ENCODE measurements at places on chromosomes 11 and 22. TPM values are rescaled to one million over a fixed set of nuclear protein-coding genes. Genes with fewer than 3 reads are reported as not detected.

DNA sequence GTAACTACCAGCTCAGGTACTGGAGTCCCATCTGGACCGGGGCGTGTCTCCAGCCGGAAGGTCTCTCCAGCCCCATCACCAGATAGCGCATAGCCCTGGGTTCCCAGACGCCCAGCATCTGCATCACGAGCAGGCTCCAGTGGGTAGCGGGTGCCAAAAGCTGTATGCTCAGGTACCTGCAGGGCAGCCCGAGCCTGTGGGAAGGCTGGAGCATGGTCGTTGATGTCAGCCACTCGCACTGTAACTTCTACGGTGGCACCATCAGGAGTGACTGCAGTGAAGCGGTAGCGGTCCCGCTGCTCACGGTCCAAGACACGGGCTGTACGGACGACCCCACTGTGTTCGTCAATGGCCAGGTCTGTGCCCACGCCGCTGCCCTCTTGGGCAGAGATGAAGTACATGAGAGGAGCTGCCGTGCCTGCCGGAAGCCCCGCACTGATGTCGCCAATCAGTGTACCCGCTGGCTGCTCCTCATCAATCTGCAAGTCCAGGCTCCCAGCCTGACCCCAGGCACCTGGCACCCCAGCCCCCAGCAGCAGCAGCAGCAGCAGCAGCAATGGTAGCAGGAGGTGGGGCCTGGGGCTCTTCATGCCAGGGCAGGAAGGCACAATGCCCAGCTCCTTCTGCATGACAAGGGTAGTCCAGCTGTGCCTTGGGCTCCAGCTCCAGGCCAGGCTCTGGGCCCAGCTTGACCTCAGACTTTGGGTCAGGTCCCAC is 14.5 kb downstream of the DCHS1 start:
- peaks cover 3% of the 10 kb centered on the region for H3K36me3 ChIP-seq
- peaks cover 3% of the 10 kb centered on the region for H3K4me1 ChIP-seq
- H3K27ac ChIP-seq: no peak overlapping the region

The CTSF gene
- not detected for total RNA-seq

- peaks cover 38% of the 10 kb centered on the region for H3K4me1 ChIP-seq
- peak overlapping the region; percentile 48 for H3K27ac ChIP-seq
- peak overlapping the region; percentile 95 for H3K4me3 ChIP-seq
- H3K36me3 ChIP-seq: peaks cover 35% of the 10 kb centered on the region
- DNase-seq: no peak
- no peaks in the 10 kb centered on the region for H3K27me3 ChIP-seq
Measured at GRCh38 chr11:62724171-62724570, 3.1 kb downstream of the HNRNPUL2 start.

DNA sequence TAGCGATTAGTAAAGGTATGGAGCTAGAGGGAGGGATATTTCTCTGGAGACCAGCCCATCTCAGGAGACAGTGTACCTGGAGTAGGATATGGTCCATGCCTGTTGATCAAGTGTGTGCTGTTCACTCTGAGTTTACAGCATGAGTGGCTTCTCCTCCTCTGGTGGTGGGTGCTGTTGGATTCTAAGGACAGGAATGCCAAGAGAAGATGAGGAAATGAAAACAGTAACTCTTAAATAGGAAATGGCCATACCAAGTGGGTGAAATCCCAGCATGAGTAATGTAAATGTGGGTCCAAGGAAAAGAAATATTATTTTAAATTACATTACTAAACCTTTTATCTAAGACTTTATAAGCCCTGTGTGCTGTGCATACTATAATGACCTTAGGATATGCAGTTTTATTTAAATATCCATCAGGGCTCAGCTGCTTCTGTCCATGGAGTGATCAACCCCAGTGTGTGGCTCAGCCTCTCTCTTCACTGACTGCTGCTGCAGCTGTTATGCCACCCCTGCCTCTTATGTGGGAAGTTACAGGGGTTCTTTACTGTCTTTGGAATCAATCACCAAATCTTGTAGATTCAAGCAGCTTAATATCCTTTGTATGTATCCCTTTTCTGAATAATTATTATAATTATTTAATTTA is 54.3 kb downstream of the FAT3 start:
- peaks cover 6% of the 10 kb centered on the region for H3K36me3 ChIP-seq
- peaks cover 8% of the 10 kb centered on the region for H3K4me1 ChIP-seq
- H3K27me3 ChIP-seq: no peaks in the 10 kb centered on the region
- H3K27ac ChIP-seq: no peak overlapping the region
- no peak overlapping the region for H3K4me3 ChIP-seq
- DNase-seq: no peak

The RHOD gene
- total RNA-seq: 19.1 TPM

- no peak for DNase-seq
- peaks cover 14% of the 10 kb centered on the region for H3K4me1 ChIP-seq
- H3K4me3 ChIP-seq: no peak overlapping the region
- H3K27ac ChIP-seq: no peak overlapping the region
- H3K27me3 ChIP-seq: peaks cover 7% of the 10 kb centered on the region
- no peaks in the 10 kb centered on the region for H3K36me3 ChIP-seq
Measured at GRCh38 chr11:18669711-18670110, 28.9 kb upstream of the TMEM86A start.

DNA sequence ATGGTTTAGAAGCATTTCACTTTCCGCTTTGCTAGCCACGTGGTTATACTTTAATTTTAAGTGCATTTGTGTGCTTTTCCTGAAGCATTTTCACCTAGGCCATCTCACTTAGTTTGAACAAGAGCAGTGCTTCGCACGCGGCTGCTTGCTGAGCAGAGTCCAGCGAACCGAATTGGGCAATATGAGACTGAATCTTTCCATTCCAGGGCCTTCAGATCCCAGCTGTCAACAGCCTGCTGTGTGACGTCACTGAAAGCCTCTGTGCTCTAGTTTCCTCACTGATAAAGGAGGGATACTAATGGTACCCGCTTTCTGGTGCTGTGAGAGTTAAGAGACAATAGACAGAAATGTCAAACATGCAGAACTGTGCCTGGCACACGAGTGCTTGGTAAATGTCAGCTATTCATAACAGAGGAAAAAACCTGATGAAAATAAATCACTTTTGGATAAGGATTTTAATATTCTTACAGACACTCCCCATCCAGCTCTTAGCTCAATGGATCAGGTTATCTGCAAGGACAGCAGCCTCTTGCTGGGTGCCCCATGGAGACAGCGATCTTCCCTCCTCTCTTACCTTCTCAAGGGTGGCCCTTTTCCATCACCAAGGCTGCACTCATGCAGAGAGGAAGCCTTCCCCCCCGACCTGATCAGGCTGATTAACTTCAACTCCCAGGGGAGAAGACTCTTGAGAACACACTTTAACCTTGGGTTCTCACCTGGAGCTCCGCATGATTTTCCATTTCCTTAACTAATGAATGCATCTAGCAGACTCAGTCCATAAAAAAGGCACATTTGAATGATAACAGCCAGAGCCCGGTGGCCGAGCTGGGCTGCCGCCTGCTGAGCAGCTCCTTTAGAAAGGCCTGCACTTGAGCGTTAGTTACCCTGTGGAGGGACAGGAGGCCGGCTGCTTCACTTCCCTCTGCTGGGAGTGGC is 3.5 kb upstream of the GLB1L3 start:
- no peaks in the 10 kb centered on the region for H3K36me3 ChIP-seq
- DNase-seq: no peak
- H3K4me3 ChIP-seq: no peak overlapping the region
- peaks cover 15% of the 10 kb centered on the region for H3K4me1 ChIP-seq
- peaks cover 77% of the 10 kb centered on the region for H3K27me3 ChIP-seq

DNA sequence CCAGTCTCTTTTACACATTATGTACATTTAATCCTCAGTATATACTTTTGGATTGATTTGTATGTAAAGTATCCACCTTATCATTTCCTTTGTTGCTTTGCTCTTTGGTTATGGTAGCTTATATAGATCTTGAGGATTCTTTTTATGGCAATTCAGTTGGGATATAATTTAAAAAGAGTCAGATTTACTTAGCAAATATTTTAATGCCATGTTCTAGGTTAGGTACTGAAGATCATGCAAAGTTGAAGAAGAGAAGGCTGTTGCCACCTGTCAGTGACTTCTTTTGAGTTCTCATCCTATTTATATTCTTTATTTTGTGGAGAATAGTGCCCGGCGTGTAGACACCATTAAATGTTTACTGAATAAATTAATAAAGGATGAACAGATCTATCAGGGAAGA is 279.7 kb downstream of the TMEM135 start:
- no peaks in the 10 kb centered on the region for H3K27me3 ChIP-seq
- no peak for DNase-seq
- H3K4me3 ChIP-seq: no peak overlapping the region
- H3K27ac ChIP-seq: no peak overlapping the region

- no peak for DNase-seq
- no peak overlapping the region for H3K4me3 ChIP-seq
- H3K4me1 ChIP-seq: peaks cover 5% of the 10 kb centered on the region
- H3K27me3 ChIP-seq: no peaks in the 10 kb centered on the region
Measured at GRCh38 chr11:101030692-101031091, 98.9 kb downstream of the PGR start.

DNA sequence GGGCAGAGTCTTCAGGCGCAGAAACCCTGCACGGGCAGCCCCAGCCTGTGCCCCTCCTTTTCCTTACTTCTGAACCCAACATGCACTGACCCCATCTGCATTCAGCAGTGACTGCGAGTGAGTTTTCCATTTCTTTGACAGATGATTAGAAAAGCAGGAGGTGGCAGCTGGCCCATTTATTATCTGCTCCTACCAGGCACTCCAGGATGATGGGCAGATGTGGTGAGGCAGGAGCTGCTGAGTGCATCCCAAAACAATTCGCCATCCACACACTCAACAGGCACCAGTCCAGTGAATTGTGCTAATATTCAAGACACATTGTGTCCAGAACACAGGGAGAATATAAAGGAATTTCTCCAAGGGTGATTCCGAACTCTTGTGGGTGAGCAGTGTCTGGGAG is 208.5 kb downstream of the TENM4 start:
- peaks cover 24% of the 10 kb centered on the region for H3K4me1 ChIP-seq
- no peak overlapping the region for H3K4me3 ChIP-seq
- H3K36me3 ChIP-seq: no peaks in the 10 kb centered on the region
- DNase-seq: no peak
- no peak overlapping the region for H3K27ac ChIP-seq
- no peaks in the 10 kb centered on the region for H3K27me3 ChIP-seq

The SAA1 gene
- total RNA-seq: not detected

The XKR3 gene
- total RNA-seq: not detected

DNA sequence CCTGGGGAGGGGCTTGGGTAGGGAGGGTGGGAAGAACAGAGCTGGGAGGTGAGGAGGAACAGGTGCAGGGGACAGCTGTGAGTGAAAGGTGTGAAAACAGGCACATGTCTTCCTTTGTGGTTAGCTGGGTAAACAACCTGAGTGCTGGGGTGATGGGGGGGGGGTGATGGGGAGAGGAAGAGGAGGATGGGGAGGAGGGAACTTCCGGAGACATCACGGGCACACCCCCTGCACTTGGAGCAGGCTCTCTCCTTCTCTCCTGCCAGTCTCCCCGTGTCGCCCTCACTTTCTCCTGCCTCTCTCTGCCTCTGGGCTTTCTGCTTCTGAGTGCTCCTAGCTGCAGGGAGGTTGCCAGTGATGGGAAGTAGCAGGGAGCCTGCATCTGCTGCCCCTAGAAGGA is 8.8 kb downstream of the CXCR5 start:
- H3K27me3 ChIP-seq: no peaks in the 10 kb centered on the region
- peaks cover 7% of the 10 kb centered on the region for H3K4me1 ChIP-seq
- DNase-seq: no peak
- no peak overlapping the region for H3K27ac ChIP-seq

The CLTCL1 gene
- 4.4 TPM for total RNA-seq

The NXPE4 gene
- not detected for total RNA-seq

GRCh38 chr11:1758611-1759150 is 5.0 kb downstream of the CTSD start:
- H3K27ac ChIP-seq: no peak overlapping the region
- H3K27me3 ChIP-seq: no peaks in the 10 kb centered on the region
- DNase-seq: no peak
- peaks cover 6% of the 10 kb centered on the region for H3K4me1 ChIP-seq
- peaks cover 3% of the 10 kb centered on the region for H3K36me3 ChIP-seq
- H3K4me3 ChIP-seq: no peak overlapping the region

GRCh38 chr11:44574610-44575287 is 9.3 kb downstream of the CD82 start:
- H3K4me3 ChIP-seq: no peak overlapping the region
- H3K36me3 ChIP-seq: no peaks in the 10 kb centered on the region
- peak overlapping the region; percentile 55 for H3K27ac ChIP-seq
- no peak for DNase-seq
- H3K27me3 ChIP-seq: no peaks in the 10 kb centered on the region
- H3K4me1 ChIP-seq: peaks cover 13% of the 10 kb centered on the region

The BIK gene
- total RNA-seq: 9.9 TPM

DNA sequence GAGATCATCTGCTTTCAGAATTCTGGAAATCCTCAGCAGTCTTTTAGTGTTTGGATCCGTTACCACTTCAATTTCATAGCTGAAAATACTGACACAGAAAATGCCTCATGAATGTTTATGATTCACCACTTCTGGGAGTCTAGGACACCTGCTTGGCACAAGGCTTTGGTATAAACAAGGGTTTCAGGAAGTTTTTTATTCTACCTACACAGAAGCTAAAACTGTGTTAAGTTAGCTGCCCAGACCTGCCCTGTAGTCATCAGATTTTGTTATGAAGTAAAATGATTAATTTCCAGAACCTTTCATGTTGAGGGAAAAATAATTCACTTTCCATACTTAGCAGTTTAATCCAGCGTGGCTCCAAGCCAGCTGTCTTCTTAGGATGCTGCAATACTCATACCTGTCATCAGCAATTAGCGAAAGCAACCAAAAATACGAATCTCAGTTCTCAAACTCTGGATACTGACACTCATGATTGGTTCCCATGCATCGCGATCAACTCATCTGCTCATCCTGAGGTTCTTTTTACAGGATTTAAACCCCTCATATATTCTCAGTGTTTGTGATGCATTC is 458.5 kb upstream of the CCDC90B start:
- no peak for DNase-seq
- no peaks in the 10 kb centered on the region for H3K27me3 ChIP-seq
- peaks cover 3% of the 10 kb centered on the region for H3K36me3 ChIP-seq
- H3K4me3 ChIP-seq: no peak overlapping the region

DNA sequence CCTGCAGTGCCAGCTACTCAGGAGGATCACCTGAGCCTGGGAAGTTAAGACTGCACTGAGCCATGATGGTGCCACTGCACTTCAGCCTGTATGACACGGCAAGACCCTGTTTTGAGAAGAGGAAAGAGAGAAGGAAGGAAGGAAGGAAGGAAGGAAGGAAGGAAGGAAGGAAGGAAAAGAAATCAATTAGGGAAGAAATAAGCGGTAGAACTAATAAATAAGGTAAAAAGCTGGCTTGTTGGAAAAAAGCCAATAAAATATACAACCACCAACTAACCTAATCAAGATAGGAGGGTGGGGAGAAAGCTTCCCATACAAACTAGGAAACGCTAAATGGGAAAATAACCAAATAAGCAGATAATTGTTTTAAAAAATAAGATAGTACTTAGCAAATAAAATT is 12.3 kb downstream of the A4GALT start:
- no peak for DNase-seq
- no peaks in the 10 kb centered on the region for H3K4me1 ChIP-seq
- H3K27ac ChIP-seq: no peak overlapping the region
- H3K4me3 ChIP-seq: no peak overlapping the region

The ABCC8 gene
- total RNA-seq: not detected

Data from mesothelial cell of epicardium (in vitro differentiated cells).